HCT116 (cell line): ENCODE measurements at places on chromosomes 3 and 15.

- no peak overlapping the region for H3K27ac ChIP-seq
- H3K4me3 ChIP-seq: no peak overlapping the region
- no peaks in the 10 kb centered on the region for H3K27me3 ChIP-seq
- peaks cover 36% of the 10 kb centered on the region for H3K4me1 ChIP-seq
Observed at GRCh38 chr3:14410503-14411165, 8.2 kb downstream of the SLC6A6 start.

DNA sequence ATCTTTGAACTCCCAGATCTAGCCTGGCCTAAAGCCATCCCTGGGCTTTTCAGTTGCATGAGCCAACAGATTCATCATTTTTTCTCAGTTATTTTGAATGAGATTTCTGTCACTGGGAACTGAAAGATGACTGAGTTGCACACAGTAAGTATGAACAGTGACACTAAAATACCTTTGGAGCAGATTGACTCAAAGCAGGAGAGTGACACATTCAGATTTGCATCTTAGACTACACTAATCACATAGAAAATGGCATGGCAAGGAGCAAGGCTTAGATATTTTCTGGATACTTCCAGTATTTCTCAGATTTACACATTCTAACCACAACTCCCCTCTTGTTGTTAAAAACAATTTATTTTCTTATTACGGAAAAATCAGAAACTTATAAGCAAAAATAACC, 32.8 kb downstream of the SEC62 start:
- H3K4me3 ChIP-seq: no peak overlapping the region
- no peaks in the 10 kb centered on the region for H3K27me3 ChIP-seq
- H3K27ac ChIP-seq: no peak overlapping the region
- no peak for DNase-seq
- no peaks in the 10 kb centered on the region; the same call in 1 of the 2 replicates for H3K36me3 ChIP-seq

DNA sequence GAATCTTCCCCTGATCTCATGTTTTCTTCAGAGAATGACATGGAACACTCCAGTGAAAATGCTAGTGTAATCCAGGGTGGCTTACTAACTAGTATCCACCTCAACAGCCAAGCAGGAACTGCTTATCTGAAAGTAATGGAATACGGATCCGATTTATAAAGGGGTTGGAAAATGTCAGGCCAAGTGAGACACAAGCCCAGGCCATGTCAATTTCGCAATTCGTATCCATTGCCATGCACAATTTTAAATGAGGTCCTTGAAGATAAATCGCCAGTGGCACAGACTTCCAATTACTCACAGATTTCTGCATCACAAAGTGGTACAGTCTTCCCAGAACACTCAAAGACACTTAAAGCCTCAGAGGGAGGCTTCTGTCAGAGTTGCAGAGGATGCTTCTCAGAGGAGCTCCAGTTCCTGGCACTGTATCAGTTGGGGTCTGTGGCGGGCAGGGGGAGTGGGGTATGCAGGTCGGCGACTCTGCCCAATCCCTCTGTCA, 16.5 kb upstream of the FAM240A start:
- no peak for DNase-seq
- H3K4me3 ChIP-seq: no peak overlapping the region
- no peak overlapping the region for H3K27ac ChIP-seq
- no peaks in the 10 kb centered on the region for H3K27me3 ChIP-seq

- no peaks in the 10 kb centered on the region for H3K27me3 ChIP-seq
- no peak overlapping the region for H3K27ac ChIP-seq
- no peaks in the 10 kb centered on the region for H3K4me1 ChIP-seq
- H3K4me3 ChIP-seq: no peak overlapping the region
Observed at GRCh38 chr3:79396595-79396994, 371.2 kb downstream of the ROBO1 start.

DNA sequence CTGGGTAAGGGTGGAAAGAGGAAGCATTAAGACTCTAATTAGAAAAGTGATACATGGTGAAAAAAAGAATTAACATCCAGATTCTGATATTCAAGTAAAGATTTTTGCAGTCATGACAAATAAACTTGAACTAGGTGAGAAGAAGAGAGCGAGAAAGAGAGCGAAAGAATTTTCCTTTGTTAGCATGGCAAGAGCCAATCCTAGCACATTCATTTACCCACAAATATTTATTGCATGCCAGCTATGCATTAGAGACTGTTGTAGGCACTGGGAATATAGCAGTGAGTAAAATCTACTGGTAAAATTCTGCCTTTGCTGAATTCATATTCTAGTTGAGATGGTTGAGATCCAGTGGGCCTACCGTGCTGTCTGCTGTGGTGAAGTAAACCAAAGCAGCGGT, 177.9 kb upstream of the DPH6 start:
- H3K4me3 ChIP-seq: no peak overlapping the region
- no peak for DNase-seq
- no peak overlapping the region for H3K27ac ChIP-seq
- H3K36me3 ChIP-seq: no peaks in the 10 kb centered on the region

- H3K36me3 ChIP-seq: no peaks in the 10 kb centered on the region
- H3K4me3 ChIP-seq: no peak overlapping the region
- no peaks in the 10 kb centered on the region for H3K4me1 ChIP-seq
Observed at GRCh38 chr3:135706758-135707375, 258.7 kb upstream of the PPP2R3A start.

GRCh38 chr15:78105476-78106241, 13.3 kb downstream of the SH2D7 start:
- no peak for DNase-seq
- H3K27ac ChIP-seq: no peak overlapping the region
- H3K4me1 ChIP-seq: no peaks in the 10 kb centered on the region
- no peaks in the 10 kb centered on the region for H3K36me3 ChIP-seq
- H3K4me3 ChIP-seq: no peak overlapping the region

DNA sequence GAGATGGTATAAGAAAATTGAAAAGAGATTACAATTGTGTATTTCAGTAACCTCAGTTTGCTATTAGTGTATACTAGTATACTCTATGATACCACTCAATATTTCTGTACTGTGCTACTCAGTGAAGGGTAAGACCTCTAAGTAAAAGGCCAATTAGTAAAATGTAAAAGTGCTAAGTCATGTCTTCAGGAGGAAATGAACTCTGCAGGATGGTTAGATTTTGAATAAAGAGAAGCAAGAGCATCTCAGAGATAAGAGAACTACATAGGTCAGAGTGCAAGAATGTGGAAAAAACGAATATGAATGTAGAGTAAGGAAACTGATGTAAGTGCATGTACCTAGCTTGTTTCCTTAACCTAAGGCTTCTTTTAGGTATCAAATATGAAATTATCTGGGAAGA, 796.6 kb upstream of the GBE1 start:
- DNase-seq: no peak
- H3K4me3 ChIP-seq: no peak overlapping the region
- no peaks in the 10 kb centered on the region for H3K27me3 ChIP-seq
- H3K27ac ChIP-seq: no peak overlapping the region
- H3K4me1 ChIP-seq: no peaks in the 10 kb centered on the region

- no peak for DNase-seq
- no peaks in the 10 kb centered on the region for H3K36me3 ChIP-seq
- H3K4me1 ChIP-seq: no peaks in the 10 kb centered on the region
- no peak overlapping the region for H3K27ac ChIP-seq
Observed at GRCh38 chr3:150133293-150133692, 162.6 kb upstream of the PFN2 start.

- H3K4me1 ChIP-seq: peaks cover 7% of the 10 kb centered on the region
- no peak overlapping the region for H3K27ac ChIP-seq
- no peak for DNase-seq
- no peak overlapping the region for H3K4me3 ChIP-seq
Observed at GRCh38 chr3:123385981-123386380, 62.9 kb downstream of the ADCY5 start.

DNA sequence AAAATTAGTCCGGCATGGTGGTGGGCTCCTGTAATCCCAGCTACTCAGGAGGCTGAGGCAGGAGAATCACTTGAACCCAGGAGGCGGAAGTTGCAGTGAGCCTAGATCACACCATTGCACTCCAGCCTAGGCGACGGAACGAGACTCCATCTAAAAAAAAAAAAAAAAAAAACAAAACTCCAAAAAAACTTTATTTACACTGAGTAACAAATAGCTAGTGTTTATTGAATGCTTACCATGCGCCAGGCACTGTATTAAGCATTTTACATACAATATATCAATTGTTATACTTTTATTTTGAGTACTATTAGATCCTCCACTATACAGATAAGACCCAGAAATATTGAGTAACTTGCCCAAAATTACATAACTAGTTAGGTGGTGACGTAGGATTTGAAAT, 17.4 kb upstream of the ARIH1 start:
- no peaks in the 10 kb centered on the region for H3K27me3 ChIP-seq
- H3K27ac ChIP-seq: no peak overlapping the region
- no peak for DNase-seq
- H3K4me1 ChIP-seq: no peaks in the 10 kb centered on the region
- no peaks in the 10 kb centered on the region for H3K36me3 ChIP-seq
